ENCODE measurements at places on chromosomes 13 and 19.

GRCh38 chr19:10093295-10094186, 7.4 kb downstream of the SHFL start:
- DNase-seq, result no peak

DNA sequence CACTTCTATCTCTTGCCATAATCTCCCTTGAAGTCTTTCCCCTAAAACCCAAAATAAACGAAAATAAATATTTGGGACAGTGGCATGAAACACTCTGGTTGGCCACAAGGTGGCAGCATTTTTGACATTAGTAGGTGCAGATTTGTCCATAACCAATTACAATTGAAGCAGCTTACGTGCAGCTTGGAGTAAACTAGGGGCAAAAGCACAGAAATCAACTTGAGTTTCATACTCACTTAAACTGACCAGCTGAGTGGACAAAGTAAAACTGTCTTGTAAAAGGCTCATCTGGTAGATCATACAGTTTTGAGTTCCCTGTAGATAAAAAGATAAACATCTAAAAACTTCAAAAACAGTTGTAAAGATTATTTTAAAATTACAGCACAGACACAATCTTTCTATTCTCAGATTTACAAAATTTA, 18.8 kb downstream of the PDCD5 start:
- DNase-seq, result peak; percentile 5

DNA sequence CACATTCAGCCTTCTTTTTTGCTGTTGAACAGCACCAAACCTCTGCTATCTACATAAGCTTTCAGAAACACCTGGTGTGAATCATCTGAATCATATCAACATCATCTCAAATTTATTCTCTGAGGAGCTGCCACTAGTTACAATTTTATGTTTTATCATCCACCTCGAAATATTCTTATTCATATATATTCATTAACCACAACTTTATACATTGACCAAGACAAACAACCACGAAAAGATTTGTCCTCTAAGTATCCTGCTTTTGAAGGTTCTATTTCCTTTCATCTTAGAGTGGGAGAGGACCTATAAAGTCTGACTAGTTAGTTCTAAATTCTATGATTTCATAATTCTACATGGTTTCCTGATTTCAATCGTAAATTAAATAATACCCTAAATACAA, 18.9 kb downstream of the ESD start:
- DNase-seq, result no peak

DNA sequence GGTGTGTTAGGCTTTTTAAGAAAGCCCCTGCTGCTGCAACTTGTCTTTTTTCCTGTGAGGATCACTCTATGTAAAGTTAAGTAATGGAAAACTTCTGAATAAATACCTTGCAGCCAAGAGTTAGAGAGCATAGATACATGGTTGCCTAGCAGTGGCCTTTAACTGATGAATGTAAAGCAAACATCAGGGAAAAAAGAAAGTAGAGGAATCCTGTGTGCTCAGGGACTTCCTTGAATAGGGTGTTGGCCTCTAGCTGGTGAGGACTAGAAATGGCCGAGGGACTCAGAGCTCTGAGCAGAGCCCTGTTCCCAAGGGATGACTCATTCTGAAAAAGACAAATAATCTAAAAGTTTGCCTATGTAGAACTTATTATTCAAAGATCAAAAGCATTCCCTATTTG, 135.7 kb downstream of the MIPEP start:
- DNase-seq, result no peak

- DNase-seq, result no peak
Measured at GRCh38 chr19:50909240-50910070, 1.7 kb downstream of the KLK4 start.

DNA sequence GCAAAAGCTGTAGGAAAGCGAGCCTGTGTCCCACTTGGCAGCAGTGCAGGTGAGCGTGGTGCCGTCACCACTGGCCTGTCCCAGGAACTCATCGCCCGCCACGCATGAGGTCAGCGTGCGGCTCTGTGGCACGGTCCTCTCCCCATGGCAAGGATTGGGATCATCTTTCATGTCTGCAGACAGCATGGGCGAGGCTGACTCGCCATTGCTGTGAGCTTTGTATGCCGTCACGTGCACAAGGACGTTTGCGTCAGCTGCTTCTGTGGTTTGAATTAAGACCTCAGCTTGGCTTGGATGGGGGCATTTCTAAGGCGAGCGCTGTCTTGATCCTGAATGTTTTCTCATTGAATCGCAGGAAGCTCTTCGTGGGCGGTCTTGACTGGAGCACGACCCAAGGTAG, 9.8 kb downstream of the DAZAP1 start:
- no peak for DNase-seq

- DNase-seq, result peak; percentile 19
Measured at GRCh38 chr19:55116232-55116858, 1.1 kb downstream of the PPP1R12C start.

DNA sequence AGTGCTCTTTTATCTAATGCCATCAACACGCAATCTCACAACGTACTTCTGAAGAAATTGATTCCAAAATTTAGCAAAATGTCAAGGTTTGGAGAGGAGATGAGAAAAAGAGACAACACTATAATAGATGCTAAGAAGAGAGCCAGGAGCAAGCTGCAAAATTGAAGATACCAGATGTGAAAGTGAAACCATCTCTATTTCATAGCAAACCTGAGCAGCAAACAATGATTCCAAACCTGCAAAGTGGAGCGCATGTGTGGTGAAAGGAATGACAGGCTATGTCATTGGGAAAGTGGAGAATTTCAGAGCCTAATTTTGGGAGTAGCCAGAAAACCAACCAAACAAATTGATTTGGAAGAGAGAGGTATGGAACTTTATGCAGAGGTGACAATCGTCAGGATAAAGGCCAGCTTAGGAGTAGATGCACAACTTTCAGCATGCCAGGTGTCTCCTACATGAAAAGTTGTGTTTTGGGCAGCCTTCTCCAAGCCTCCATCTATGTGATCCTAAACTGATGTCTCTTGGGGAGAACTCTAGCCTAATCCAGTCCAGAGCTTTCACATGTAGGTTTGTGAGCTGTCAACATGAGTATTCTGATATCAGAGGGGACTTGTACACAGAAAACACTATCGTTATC, 158.4 kb upstream of the FNDC3A start:
- no peak for DNase-seq

DNA sequence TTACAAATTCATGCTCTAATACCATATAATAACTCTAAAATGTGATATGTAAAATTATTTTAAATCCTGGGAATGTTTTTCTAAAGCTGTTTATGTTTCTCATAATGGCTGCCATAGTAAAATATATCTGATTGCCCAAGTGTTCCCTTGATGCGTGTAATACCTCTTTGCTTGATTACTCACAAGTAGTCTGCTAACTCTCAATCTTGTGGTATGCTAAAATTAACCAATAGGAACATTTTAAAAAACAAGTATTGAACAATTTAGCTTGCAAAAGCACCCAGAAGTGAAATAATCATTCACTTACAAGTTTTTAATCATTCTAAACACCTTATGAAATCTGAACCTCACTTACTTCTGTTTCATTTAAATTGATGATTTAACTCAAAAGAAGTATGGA, 386.0 kb upstream of the ATXN8OS start:
- DNase-seq, result no peak

DNA sequence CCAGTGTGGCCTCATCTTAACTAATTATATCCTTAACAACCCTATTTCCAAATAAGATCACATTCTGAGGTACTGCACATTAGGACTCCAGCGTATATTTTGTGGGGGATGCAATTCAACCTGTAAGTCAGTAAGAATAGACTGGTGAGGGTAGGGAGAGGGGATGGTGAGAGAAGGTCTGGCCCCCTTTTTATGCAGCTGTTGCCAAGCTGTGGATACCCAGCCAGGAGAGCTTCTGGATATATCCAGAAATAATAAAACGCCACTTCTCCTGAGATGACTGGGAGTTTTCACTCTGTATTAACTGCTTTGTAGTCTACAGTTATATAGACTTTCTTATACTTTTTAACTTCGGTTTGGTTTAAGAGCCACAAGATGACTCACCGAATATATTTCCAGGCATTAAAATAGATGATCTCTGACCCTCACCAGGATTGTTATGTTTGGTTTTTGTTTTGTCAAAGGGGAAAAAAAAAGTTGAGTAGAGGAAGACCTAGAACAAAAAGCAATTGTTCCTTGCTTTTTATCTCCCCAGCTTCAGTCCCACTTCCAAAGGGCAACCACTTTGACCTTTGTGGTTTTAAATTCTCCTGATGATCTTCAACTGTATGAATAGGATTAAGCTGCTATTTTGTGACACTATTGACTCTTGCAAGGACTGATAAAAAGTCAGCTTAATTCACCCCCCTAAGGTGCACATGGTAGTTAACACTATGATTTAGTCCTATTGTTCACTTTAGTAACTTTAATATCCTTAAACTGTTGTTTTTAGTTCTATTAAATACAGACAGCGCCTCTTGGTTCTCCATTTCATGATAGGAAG, 3.1 kb upstream of the NEK3 start:
- no peak for DNase-seq

DNA sequence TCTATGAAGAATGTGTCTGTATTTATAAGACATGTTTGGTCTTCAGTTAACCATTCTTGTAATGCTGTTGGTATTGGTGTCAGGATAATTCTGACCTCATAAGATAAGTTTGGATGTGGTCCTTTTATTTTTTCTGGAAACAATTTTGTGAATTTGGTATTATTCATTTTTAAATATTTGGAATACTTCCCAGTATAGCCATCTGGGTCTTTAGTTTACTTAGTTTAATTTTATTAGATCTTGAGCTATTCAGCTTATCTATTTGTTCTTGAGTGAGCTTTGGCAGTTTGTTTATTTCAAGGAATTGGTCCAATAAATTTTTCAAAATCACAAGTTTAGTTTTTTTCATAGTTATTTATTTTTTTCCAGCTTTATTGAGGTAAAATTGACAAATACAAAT, 335.4 kb upstream of the PCDH20 start:
- no peak for DNase-seq

DNA sequence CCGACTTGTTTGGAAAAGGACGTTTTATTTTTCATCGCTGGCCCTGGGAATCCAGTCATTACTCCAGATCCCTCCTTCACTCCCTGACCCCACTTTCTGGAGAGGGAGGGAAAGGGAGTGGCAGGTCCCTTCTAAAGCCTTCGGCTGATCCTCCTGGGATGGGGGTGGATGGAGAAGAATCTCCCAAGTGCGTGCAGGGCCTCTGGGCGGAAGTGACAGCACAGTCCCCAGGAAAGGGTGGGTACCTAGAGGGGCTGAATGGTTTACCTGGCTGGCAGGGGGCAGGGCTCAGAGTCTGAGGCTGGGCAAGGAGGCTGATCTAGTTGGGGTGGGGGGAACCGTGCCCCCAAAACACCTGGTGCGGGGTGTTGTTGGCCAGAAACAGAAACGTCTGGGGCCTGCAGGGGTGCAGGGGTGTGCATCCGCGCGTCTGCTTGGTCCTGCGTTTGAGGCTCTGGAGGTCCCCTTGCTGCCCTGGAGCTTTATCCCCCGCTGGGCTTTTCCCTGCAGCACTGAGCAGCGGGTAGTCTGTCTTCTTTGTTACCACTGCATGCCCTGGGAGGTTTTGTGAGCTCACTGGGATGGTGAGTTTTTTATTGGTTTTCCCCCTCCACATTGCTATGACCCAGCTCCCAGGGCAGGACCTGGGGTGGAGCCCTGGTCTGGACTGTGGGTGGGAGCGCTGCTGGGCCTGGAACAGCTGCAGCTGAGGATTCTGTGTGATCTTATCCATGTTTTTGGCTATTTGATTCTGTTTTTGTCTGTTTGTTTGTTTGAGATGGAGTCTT, 3.0 kb upstream of the ZNF628 start:
- no peak for DNase-seq

DNA sequence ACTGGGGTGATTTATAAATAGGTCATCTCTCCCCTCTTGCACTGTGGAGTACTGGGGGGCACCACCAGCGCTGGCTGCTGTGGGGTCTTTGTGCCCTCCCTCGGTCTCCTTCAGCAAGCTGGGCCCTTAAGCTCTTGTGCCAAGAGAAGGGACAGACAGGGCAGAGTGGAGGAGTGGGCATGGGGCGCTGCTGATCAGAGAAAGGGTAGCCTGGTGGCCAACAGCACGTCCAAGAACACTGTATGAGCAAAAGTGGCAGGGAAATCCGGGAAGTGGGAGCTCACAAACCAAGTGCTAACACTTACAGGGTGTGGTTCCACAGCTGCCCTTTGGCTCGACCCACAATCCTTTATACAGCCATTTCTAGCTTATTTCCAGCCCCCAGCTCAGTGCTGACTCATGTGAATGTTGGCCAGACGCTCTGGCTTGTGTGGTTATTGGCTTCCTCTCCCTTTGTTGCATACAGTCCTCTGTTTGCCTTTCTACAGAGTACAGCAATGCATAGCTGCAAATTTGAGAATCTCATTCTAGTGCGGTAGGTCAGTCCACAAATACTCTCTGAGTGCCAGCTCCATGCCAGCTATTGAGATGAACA, 298.8 kb downstream of the SHISA2 start:
- DNase-seq, result no peak

GRCh38 chr13:45490068-45490467, 25.3 kb downstream of the COG3 start:
- no peak for DNase-seq

GRCh38 chr19:23222998-23223652, 27.1 kb downstream of the ZNF724 start:
- DNase-seq, result no peak

GRCh38 chr19:53019684-53020083, 6.0 kb downstream of the ERVV-1 start:
- no peak for DNase-seq

- DNase-seq, result no peak
Measured at GRCh38 chr13:40706439-40706838, 40.0 kb upstream of the FOXO1 start.

GRCh38 chr13:26756961-26757360, 3.6 kb downstream of the GPR12 start:
- no peak for DNase-seq

GRCh38 chr19:18696023-18696422, 12.5 kb downstream of the CRTC1 start:
- no peak for DNase-seq

DNA sequence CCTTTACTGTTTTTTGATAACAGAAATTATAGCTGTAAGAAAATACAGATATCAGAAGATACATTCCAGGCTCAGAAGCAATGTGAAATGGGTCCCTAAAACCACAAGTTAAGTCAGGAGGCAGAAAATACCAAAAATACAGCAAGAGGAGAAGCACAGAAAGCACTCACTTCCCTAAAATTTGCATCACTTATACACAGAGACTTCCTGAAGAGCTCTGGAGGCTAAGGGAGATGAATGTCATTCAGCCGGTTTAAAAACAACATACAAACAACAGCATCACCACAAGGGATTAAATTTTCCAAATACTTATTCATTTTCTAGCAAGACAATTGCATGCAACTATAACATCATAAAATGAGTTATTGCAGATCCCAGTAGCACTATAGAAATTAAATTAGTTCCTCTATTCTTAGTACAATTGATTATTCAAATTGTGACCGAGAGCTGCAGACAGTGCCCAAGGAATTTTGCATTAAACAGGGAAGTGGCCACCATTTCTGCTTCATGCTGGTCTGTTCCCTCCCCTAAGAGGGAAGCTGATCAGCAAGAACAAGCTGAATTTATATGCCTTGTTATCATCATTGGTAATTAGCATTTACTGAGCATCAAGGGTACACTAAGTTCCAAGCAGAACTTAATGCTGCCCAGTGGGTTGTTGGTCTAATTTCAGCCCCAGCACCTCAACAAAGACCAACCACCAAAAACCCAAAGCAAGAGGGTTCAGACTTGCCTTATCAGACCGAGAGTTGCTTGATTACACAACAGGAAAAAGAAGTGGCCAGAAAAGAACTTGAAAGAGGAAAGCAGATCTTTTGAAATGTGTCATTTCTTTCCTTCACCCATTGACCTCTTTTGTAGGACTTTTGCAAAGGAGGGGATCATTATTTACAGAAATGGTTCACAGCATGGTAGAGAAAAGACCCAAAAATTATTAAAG, 140.7 kb downstream of the KCTD12 start:
- DNase-seq, result no peak

Measured in activated CD8-positive, alpha-beta memory T cell treated with anti-CD3 and anti-CD28 coated beads for 48 hours (primary cell).